Fibroblast of lung (primary cell): ENCODE measurements at places on chromosomes 13 and 19.

- DNase-seq = peak; percentile 77
These were observed 73.0 kb upstream of the MAB21L1 start for GRCh38 chr13:35549481-35549880.

GRCh38 chr13:51004918-51005460 is 95.4 kb downstream of the RNASEH2B start:
- no peak for DNase-seq

- no peak for DNase-seq
These were observed 36.7 kb upstream of the PCDH8 start for GRCh38 chr13:52885141-52885540.

- DNase-seq = no peak
These were observed 704 bp downstream of the CHST8 start for GRCh38 chr19:33622505-33622808.

- DNase-seq = peak; percentile 72
These were observed 2.4 kb downstream of the GADD45B start for GRCh38 chr19:2478278-2478755.

GRCh38 chr13:71030784-71031183 is 836.2 kb downstream of the DACH1 start:
- DNase-seq = no peak

DNA sequence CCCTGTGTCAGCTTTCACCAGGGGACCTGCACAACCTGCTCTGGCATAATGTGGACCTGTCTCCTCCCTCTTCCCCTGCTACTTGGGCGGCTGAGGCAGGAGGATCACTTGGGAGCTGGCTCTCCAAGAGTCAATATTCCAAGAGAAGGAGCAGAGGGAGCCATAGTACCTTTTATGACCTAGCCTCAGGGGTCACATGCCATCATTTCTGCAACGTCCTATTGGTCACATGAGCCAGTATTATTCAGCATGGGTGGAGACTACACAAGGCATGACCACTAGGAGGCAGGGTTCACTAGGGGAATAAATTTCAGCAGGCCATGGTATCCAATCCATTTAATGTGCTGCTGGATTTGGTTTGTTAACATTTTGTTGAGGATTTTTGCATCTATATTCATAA is 12.0 kb upstream of the SHFL start:
- peak; percentile 41 for DNase-seq

GRCh38 chr19:11091703-11092153 is 2.5 kb downstream of the LDLR start:
- DNase-seq = peak; percentile 83

DNA sequence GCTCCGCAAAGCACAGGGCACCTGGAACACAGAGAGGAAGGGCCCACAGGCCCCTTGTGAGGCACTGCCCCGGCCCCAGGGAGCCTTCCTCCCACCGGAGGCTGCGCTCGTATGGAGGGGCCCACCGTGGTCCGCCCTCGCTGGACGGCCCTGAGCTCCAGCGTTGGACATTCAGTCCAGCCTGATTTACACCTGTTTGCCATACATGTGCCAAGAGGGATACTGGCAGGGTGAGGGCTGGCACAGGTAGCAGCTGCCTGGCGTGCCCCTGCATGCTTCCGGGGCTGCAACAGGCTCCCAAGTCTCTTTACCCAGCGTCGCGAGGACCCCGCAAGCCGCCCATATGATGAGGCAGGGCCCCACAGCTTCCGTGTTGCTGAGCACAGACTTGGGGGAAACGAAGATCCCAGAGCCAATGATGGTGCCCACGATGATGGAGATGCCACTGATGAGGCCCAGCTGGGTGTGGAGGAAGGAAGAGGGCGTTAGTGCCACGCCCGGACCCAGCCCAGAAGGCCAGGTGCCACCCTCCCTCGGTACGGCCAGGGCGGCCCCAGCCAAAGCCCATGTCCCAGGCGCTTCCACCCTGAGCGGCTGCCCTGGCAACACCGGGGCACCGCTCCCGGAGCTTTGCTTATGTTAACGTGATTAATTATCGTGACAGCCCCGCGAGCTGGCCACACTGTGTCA is 5.1 kb downstream of the SLC7A9 start:
- no peak for DNase-seq

GRCh38 chr19:29533578-29534544 is 8.1 kb downstream of the VSTM2B start:
- no peak for DNase-seq

GRCh38 chr19:50485284-50485955 is 8.8 kb upstream of the GARIN5A start:
- no peak for DNase-seq

GRCh38 chr19:40217027-40217810 is 965 bp downstream of the TTC9B start:
- DNase-seq = no peak

GRCh38 chr13:44817131-44817671 is 172.1 kb downstream of the NUFIP1 start:
- DNase-seq = peak; percentile 67

DNA sequence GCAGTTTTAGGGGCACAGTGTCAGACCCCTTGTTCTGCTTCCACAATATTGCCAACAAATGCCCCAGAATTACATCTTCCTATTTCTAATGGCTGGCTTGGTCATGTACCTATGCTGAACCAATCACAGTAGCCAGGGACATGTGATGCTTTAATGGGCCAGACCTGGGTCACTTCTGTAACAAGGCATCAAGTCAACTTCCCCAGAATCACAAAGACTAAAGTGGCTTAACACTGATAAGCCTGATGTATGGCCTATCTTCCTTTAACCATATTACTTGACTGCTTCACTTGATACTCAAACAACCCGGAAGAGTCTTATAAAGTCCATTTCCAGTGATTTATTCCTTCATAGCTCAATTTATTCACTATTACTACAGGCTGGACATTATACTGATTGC is 19.6 kb downstream of the LNX2 start:
- no peak for DNase-seq

DNA sequence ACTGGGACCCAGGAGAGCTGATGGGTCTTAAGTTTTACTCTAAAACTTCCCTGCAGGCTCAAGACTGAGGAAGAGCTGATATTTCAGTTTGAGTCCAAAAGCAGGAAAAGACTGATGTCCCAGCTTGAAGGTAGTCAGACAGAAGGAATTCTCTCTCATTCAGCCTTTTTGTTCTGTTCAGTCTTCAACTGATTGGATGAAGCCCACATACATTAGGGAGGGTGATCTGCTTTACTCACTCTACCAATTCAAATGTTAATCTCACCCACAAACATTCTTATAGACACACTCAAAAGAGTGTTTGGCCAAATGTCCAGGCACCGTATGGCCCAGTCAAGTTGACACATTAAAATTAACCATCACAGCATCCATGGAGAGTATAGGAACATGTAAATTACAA is 173.5 kb downstream of the KCNRG start:
- DNase-seq = no peak

GRCh38 chr13:75226092-75226491 is 255.9 kb downstream of the TBC1D4 start:
- DNase-seq = no peak

DNA sequence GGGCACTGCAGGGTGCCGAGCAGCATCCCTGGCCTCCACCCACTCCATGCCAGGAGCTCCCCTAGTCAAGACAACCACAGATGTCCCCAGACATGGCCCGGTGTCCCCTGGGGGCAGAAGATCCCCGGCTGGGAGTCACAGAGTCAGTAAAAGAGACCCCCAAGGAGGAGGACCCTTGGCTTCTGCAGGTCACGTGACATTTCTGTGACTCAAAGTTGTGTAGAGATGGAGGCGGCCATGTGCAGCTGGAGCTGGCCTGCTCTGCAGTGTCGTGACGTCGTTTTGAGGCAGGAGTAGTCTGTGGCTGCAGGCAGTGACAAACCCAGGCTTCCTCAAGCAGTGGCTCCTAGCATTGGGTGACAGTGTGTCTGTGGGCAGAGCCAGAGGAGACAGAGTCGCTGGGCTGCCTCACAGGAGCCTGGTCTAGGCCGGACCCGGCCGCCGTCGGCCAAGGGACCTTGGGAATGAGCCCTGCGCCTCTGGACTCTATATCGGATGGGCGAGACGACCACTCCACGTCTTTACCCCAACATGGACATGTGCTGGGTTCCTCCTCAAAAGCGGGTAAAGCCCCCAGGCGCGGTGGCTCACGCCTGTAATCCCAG is 7.7 kb upstream of the DIRAS1 start:
- DNase-seq = no peak

GRCh38 chr13:46035066-46035465 is 17.5 kb downstream of the ZC3H13 start:
- DNase-seq = no peak

DNA sequence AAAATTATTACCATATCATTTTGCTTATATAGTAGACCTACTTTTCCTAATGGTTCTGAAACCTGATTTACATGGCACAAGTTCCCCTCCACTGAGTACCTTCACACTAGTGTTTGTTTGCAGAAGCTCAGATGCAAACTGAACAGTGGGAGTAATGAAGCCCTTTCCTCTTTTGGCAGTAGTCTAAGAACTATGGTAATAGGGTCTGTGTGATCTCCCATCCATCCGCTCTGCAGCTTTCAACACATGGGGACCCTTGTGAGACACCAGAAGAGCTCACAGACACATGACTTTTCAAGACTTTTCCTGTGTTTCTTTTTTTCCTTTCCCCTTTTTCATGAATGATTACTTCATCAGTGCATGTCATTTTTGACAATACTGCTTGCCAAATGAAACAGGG is 336.0 kb downstream of the ATP8A2 start:
- no peak for DNase-seq

DNA sequence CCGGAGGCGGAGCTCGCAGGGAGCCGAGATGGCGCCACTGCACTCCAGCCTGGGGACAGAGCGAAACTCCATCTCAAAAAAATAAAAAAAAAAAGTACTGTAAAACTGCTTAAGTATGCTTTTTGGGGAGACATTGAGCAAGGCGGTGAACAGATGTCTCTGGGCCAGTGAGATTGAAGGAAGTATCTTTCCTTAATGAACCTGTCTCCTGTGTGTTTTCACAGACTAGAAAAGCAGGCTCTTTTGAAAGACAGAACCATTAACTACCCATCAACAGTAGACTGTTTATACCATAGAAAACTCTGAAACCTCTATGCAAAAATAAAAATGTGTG is 1.5 kb upstream of the ECH1 start:
- DNase-seq = no peak

DNA sequence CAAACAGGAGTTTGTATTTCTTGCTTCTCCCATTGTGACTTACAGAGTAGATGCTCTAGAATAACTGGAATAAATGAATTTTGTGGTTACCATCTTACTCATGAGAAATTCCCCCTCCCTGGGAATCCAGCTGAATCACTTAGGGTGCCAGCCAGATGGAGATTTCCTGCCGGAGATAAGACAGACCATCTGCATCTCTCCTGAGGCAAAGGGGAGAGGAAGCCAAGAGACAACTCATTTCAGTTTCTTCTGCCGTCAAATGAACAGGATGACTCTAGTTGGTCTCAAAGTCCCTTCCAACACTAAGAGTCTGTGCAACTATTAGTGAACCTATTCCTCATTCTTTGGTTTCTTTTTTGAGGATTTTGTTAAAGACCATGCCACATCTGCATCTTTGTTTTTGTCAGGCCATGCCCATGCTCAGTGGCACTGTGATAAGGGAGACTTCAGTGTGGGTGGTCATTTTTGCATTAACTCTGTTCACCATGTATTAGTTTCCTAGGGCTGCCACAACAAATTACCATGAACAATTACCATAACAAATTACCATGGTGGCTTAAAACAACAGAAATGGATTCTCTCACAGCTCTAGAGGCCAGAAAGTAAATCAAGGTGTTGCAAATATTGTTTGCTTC is 112.8 kb downstream of the NDFIP2 start:
- peak; percentile 86 for DNase-seq

- no peak for DNase-seq
These were observed 181.4 kb downstream of the KLF5 start for GRCh38 chr13:73240193-73240592.

DNA sequence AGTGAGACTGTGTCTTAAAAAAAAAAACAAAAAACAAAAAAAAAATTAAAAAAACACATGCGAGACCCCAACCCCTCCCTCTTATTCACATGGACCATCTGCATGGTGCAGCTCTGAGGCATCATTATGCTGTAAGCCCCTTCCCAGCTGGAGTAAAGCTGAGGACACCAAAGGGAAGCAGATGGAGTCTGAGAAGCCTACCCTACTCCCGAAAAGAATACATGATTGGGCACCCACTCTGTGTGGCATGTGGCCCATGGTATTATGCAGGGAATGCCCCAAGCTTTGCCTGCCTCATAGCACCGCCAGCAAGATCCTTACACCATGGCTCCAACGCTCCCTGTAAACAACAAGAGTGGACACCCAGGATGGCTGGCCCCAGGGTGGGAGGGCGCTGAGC is 4.7 kb downstream of the PTH2 start:
- no peak for DNase-seq

- no peak for DNase-seq
These were observed 484.8 kb downstream of the MYO16 start for GRCh38 chr13:109114162-109114561.

DNA sequence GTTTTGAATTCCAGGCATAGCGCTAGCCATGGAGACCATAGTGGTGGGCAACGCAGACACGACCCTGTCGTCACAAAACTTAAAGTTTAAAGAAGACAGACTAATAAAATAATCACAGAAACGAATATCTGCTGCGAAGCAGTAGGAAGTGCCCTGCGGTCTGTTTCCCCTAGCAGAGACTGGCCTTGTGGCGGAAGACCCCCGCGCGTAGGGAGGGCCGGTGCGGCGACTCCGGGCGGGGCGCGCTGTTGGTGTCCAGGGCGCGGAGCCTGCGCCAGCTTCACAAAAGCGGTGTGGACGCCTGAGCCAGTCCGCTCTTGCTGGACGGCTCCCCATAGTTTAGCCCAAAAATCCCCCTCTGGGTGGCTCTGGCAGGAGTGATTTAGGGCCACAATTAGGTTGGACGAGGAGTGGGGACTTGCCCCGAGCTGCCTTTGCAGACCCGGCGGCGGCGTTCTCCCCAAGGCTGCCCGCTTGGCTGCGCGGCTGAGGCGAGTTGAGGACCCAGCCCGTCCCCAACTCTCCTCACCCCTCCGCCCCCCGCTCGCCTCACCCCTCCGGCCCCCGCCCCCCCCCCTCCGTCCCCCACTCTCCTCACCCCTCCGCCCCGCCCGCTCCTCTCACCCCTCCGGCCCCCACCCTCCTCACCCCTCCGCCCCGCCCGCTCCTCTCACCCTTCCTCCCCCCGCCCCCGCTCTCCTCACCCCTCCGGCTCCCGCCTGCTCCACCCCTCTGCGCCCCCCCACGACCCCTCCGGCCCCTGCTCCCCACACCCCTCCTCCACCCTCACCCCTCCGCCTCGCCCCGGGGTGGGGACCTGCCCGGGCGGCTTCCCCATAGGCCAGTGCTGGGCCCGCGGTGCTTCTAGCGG is 14.2 kb upstream of the LATS2 start:
- peak; percentile 42 for DNase-seq

- DNase-seq = no peak
These were observed 324.5 kb downstream of the DNAJC15 start for GRCh38 chr13:43347877-43348276.

GRCh38 chr19:5536337-5536894 is 31.3 kb downstream of the TINCR start:
- DNase-seq = peak; percentile 5

GRCh38 chr19:16136185-16136999 is 7.1 kb upstream of the HSH2D start:
- no peak for DNase-seq

GRCh38 chr13:78299832-78300623 is 303.3 kb downstream of the POU4F1 start:
- no peak for DNase-seq
